ENCODE measurements at places on chromosomes 1 and 21.
A peak's percentile ranks its signal among the peaks of the same experiment; 100 is the strongest.

GRCh38 chr1:175976865-175977642, 230.0 kb downstream of the COP1 start:
- no peak for DNase-seq

- DNase-seq: no peak
These were observed 320.5 kb upstream of the NR5A2 start for GRCh38 chr1:199706826-199707606.

GRCh38 chr21:17460094-17460493, 52.7 kb upstream of the CXADR start:
- DNase-seq: no peak

DNA sequence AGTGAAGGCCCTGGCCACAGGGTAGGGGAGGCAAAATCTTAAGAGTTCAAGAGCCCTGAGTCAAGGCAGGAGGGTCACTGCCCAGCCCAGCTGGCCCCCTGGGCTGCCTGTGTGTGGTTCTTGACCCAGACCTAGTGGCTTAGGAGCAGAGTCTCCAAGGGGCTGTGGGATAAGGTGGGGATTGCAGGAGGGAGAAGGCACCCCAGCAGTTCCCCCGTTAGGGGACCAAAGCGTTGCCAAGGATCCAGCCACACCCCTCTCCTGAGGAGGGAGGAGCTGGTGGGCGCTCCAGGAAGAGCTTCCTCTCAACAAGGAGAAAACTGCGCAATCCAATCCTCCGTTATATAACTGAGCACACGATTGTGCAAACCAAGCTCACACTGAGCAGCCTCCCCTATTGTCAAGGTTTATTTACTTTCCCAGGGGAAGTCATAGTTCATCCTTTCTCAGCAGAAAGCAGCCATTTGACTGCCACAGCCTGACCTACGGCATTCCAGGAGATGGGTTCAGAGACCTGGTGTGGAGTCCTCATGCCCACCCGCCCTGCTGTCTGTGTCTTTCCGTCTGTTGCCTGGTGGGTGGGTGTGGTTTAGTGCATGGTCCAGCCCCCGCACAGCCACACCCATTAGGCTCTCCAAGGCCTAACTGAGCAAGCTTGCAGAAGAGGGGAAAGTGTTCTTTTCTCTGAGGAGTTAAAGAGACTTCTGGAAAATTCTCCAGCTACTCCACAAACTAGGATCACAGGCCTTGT, 3.5 kb downstream of the EPHX1 start:
- peak; percentile 23 for DNase-seq

DNA sequence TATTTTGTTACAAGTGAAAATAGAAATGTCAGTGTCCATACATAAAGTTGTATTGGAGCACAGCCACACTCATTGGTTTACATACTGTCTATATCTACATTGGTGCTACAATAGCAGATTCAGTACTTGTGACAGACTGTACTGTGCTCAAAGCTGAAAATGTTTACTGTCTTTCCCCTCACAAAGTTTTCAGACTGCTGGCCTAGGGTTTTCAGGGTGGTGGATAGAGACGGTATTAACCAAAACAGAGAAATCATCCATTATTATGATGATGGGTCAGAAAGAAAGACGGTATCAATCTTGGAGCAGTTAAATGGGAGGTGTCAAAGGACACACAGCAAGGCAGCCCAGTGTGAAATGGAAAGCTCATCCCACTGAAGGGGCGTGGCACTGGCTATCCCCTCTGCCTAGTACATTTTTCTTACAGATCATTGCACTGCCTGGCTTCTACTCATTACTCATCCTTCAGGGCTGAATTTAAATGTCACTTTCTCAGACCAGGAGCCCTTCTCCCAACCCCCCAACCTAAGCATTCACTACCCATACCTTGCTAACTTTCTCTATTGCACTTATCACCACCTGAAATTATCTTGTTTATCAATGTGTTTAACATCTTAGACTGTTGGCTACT, 10.2 kb downstream of the JAK1 start:
- DNase-seq: no peak

DNA sequence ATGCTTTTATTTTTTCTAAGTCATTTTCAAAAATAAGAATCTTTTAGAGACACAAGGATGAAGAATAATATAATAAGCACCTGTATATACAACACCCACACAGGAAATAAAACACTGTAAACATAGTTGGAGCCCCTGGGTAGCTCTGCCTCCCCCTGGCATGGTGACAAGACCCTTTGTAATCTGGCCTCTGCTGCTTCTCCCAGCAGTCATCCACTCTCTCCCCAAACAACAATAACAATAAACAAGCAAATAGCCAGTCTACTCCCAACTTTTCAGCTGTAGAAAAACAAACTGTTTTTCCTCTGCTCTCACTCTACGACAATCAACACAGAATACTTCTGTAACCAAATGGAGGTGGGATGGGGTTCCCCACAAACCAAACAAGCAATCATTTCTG, 110.1 kb downstream of the CSMD2 start:
- DNase-seq: no peak

DNA sequence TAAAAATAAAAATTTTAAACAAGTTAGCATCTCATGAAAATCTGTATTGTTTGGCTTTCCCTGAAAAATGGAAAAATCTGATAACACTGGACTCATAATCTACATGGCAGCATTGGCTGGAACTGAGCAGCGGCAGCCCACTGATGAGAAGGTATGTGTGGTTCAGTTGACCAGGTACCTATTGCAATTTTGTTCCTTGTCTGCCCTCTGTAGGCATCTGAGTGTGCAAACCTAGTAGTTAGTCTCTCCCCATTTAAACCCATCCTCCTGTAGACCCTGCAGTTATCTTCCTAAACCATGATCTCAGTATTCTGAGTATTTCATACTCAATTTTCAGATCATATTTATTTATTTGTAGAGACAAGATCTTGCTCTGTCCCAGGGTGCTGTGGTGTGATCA, 59.4 kb upstream of the SERBP1 start:
- DNase-seq: no peak

Data from hematopoietic multipotent progenitor cell treated with erythropoietin and hydrocortisone succinate and interleukin-3 and kit ligand, for 17 days (in vitro differentiated cells).